Upper lobe of left lung (tissue), 6 donors: ENCODE measurements at places on chromosomes 16 and 17.

DNA sequence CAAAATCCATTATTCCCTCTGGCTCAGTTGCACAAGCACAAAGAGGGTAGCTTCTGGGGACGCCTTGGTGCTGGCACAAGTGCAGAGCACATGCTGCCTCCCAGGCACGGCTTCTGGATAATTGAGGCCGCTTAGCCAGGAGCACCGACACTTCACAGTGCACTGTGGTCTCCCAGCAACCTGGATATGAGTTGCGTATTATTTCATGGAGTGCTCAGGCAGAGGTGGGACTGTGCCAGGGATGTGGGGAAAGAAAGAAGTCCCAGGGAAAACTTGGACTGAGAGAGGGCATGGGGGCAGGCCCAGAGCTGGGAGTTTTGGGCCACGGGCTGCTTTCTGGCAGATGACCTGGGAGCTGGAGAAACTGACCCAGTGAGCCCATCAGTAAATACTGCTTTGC is 37.5 kb downstream of the MPRIP start:
- peak; percentile 89 for DNase-seq

- no peak for DNase-seq
Observed at GRCh38 chr17:63881935-63882601, at the start of gene GH2. TSS of gene GH2 (minus strand) at chr17:63881944. CDS start at chr17:63881801, 143 bp downstream.

DNA sequence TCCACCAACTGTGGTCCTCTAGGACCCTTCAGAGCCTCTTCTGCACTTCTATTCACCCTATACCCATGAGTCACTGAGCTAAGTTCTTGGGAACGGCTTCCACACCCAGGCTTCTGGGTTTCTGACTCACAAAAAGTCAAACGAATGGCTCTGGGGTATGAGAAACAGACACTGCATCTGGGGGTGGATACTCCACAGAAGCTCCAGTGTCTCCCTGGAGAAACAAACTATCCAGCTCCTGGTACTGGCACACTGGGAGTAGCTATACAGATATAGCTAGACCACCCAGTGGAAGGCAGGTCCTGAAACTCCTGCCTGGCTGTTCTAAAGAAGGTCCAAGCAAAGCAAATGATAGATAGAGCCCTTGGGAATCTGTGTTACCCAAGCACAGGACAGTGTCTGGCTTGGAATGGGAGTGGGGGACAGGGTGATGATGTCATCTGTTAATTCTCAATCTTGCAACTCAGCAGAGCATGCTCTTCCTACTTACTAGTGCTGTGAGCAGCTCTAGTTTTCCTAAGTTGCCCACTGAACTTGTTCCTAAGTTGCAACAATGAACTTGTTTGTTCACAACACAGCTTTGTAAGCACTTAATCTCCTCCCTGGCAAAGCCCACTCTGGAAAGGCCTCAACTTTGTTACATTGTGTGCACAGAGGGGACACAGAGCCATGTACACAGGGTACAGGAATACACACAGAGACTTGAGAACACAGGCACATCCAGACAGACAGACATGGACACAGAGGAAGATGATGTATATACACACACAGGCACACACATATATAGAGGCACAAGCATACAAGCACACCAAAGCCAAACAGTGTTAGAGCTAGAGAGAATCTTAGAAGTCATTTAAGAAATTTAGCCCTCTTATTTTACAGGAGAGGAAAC is 6.7 kb downstream of the MMP28 start:
- peak; percentile 22 for DNase-seq

DNA sequence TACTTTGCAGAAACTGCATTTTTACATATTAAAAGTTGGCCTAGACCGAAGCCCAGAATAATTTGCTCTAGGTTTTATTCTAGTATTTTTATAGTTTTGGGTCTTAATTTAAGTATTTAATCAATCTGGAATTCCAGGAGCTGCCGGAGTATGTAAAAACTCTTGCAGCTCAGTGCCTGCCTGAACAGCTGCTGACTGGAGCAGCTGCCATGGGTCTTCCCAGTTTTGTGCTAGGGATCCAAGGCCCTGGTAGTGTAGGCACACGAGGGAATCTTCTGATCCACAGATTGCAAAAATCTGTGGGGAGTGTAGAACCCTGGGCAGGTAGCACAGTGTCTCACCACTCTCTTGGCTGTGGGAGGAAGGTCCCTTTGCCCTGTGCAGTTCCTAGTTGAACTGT is 87.0 kb upstream of the HS3ST3A1 start:
- DNase-seq: no peak

GRCh38 chr16:12697437-12697836 is 106.2 kb downstream of the CPPED1 start:
- DNase-seq: no peak

DNA sequence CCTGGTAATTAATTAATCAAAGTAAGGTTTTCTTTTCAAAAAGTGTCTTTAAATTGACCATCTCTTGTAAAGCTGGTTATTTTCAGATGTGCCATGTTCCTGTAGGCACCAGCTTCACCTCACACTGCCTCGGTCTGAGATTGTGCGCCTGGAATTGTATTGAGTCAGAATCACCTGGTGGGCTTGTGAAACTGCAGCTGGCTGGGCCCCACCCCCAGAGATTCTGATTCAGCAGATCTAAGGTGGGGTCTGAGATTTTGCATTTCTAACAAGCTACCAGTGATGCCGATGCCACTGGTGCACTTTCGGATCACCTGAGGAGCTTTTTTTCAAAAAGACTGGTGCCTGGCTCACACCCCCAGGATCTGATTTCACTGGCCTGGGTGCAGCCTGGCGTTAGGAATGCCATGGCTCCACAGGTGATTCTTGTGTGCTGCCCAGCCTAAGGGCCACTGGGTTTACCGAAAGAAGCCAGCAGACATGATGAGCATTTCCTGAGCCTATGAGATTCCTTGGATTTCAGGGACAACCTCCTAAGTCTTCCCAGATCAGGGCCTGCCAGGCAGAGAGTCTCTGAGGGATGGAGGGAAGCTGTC is 59.2 kb upstream of the TOB1 start:
- no peak for DNase-seq

- peak; percentile 76 for DNase-seq
Observed at GRCh38 chr16:2190659-2191445, 5.6 kb downstream of the CASKIN1 start.

DNA sequence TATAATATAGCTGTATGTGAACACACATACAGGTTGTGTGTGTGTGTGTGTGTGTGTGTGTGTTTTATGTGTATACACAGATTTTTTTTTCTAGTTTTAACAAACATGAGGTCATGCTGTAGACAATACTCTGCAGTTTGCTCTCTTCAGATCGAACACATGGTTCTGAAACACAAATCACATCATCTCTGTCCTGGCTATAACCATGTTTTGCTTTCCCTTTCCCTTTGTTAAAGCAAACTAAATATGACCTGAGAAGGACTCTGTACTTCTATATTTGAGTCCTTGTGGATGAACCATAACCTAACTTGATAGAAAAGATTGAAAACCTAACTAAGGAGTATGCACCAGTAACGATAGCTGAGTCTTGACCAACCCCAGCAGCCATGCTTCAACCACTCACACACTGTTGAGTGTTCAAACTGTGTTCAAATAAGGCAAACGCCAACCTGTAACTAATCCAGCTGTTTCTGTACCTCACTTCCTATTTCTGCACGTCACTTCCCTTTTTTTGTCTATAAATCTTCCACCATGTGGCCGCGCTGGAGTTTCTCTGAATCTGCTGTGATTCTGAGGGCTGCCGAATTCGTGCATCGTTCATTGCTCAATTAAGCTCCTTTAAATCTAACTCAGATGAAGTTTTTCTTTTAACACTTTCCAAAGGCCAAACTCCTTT is 303.8 kb downstream of the HS3ST3B1 start:
- no peak for DNase-seq

- DNase-seq: no peak
Observed at GRCh38 chr17:5680766-5681165, 96.5 kb upstream of the NLRP1 start.

GRCh38 chr17:5585836-5586521 is 1.7 kb upstream of the NLRP1 start:
- DNase-seq: no peak
